ENCODE measurements at places on chromosomes 2 and 18.

- DNase-seq: no peak
Observed at GRCh38 chr18:8260827-8261226, 348.4 kb upstream of the RAB12 start.

DNA sequence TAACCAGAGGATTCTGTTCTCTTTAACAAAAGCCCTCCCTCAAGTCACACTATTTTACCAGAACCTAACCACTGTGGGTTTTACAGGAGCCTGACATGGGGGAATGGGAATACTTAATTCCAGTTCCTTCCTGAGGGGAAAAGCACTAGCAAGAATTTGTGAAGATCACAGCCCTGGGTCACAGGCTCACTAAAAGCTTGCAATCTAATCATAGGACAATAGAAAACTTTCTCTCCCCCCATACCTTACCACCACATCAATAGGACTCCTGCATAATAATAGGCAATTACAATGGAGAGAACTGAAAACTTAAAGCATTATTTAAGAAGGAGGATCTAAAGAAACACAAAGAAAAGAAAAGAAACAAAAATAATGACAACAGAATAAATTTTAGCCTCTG lies 225.8 kb upstream of the ZNF804A start:
- no peak for DNase-seq

GRCh38 chr2:40097691-40098385 lies 318.8 kb upstream of the THUMPD2 start:
- no peak for DNase-seq

DNA sequence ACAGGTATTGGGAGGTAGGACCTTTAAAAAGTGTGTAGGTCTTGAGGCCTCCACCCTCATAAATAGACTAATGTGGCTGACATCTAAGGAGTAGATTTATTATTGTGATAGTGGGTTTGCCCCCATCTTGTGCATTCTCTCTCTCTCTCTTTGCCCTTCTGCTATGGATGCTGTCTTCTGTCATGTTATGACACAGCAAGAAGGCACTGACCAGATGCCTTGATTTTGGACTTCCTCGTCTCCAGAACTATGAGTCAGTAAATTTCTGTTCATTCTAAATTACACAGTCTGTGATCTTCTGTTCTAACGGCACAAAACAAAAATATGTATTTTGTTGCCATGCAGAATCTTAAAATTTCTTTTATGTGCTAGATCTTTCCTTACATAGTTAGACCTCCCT lies 66.9 kb downstream of the ATAD2B start:
- no peak for DNase-seq

DNA sequence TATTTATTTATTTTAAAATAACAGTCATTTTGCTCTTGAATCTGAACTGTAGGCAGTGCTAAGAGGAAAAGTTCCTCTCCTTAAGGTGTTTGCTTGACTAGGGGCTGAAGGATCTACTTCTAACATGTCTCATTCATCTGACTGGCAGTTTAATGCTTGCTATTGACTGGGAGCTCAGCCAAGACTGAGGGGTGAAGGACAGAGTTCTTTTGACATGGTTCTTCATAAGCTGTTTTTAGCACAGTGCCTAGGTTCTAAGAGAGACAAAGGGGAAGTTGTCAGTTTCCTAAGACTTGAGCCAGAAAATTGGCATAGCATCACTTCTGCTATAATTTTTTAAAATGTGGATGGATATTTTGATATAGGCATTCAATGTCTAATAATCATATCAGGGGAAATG lies 73.0 kb downstream of the COMMD1 start:
- DNase-seq: no peak

GRCh38 chr2:235836491-235836911 lies 331.7 kb downstream of the GBX2 start:
- no peak for DNase-seq

- no peak for DNase-seq
Observed at GRCh38 chr2:143087033-143087432, 42.2 kb upstream of the ARHGAP15 start.

DNA sequence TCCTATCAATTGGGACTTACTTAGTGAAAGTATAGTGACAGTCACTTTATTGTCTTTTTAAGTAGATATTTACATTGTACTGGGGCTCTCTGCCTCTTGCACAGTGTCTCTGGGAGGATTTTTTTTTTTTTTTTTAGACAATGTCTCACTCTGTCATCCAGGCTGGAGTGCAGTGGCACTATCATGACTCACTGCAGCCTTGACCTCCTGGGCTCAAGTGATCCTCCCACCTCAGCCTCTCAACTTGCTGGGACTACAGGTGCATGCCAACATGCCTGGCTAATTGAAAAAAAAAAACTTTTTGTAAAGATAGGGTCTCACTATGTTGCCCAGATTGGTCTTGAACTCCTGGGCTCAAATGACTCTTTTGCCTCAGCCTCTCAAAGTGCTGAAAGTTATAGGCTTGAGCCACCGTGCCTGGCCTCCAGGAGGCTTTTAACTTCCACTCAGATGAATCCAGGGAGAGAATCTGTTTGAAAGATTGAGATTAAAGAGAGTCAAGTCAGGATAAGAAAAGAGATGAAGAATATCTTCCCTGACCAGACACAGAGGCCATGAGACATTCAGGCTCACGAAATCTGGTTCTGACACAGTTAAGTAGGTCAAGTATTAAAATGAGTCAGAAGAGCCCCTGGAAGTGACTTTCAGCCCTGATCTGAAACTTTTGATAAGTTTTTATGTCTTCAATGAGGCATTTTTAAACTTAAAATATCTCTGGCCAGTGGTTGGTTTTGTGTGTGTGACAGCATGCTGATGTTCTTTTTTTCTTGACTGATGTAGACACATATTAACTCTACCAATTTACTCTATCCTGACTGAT lies 18.3 kb downstream of the ARHGEF33 start:
- no peak for DNase-seq

GRCh38 chr18:74064510-74064909 lies 83.1 kb downstream of the FBXO15 start:
- DNase-seq: no peak

Measured in ACHN (cell line).